ENCODE measurements at places on chromosomes 7 and 10. TPM values are rescaled to one million over a fixed set of nuclear protein-coding genes. Genes with fewer than 3 reads are reported as not detected.
A peak's percentile ranks its signal among the peaks of the same experiment; 100 is the strongest.

The MRLN gene
- not detected for total RNA-seq

The CTAGE6 gene
- total RNA-seq, result 0.17 TPM

The KCNH2 gene
- 4.0 TPM for total RNA-seq

The NPM3 gene
- 98.2 TPM for total RNA-seq

The FAM25A gene
- total RNA-seq, result not detected

The TMEM196 gene
- total RNA-seq, result not detected

The FBXL13 gene
- total RNA-seq, result 0.37 TPM

DNA sequence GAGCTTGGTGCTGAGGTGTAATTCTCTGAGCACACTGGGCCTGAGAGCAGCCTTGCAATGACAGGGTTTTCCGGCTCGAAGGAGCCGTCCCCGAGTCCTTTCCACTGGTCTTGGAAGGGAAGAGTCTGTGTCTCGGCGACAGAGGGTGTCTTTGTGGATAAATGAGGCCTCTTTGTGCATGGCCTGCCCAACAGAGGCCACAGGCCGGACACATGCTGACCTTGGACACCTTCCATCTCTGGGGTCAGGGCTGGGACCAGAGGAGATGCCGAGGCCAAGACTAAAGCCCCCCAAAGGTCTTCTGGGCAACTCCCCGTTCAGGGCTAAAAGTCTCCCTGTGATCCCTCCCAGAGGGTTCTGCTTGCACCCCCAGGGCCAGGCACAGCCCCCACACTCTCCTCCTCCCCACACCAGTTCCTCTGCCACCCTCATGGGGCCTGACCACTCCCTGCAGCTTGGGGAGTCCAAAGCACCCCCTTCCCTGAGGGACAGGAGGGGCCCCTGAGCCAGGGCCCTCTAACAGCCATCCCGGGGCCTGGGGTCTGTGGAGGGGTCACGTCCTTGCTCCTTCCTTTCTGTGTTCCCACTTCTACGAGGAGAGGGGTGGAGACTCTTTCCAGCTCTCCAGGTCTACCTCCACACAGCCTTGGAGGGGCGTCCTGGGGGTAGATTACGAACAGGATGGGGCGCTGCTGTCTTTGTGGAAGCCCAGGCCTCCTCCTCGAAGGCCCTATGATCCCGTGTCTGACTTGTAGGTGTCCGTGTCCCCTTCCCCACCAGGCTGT, 130.6 kb upstream of the FAM20C start:
- DNase-seq, result no peak

- no peak for DNase-seq
Measured at GRCh38 chr10:96301616-96302015, 2.6 kb upstream of the DNTT start.

DNA sequence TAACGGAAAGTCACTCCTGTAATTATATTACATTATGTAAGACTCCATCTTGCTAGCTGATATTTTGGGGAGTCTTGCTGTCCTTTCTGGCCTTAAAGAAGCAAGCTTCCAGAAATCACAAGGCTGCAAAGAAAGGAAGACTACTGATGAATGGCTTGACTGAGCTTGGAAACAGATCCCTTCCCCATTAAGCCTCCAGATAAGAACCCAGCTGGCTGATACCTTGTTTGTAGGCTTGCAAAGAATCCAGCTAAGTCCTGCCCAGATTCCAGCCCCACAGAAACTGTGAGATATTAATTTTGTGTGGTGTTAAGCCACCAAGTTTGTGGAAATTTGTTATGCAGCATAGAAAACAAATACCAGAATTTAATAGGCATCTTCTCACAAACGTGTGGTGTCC, 49.9 kb upstream of the TMEM106B start:
- no peak for DNase-seq

- DNase-seq, result no peak
Measured at GRCh38 chr10:17123961-17124360, 5.7 kb downstream of the CUBN start.

GRCh38 chr7:14899030-14899429, 3.5 kb downstream of the DGKB start:
- peak; percentile 47 for DNase-seq

- no peak for DNase-seq
Measured at GRCh38 chr7:22827563-22827962, 4.9 kb upstream of the TOMM7 start.

DNA sequence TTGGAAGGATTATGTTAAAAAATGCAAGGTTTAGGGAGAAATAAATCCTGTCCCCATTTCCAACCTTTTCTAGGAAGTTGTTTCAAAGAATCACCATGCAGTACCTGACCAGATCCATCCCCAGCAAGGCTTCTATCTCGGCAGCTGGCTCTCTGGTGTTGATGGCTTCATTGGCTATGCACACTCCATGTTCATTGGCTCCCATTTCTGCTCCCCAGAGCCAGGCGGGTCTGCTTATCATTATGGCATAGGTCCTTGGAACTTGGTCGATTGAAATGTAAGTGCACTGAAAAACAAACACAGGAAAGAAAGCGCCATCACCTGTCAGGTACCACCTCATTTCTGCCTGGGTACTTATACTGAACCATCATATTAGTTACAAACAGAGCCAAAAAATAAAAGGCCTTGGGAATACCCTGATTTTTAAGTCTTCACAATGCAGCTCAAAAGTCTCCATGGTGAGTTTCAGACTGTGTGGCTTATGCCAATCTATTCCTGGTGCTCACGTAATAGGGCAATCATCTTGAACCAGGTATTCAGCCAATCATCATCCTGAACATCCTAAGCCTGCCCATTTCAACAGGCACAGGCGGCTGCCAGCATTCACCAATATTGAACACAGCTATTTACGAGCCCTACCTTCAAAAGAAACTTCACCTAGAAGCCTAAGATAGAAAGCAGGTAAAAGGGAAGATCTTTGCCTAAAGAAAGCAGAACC, 34.4 kb downstream of the SCRN1 start:
- DNase-seq, result no peak

DNA sequence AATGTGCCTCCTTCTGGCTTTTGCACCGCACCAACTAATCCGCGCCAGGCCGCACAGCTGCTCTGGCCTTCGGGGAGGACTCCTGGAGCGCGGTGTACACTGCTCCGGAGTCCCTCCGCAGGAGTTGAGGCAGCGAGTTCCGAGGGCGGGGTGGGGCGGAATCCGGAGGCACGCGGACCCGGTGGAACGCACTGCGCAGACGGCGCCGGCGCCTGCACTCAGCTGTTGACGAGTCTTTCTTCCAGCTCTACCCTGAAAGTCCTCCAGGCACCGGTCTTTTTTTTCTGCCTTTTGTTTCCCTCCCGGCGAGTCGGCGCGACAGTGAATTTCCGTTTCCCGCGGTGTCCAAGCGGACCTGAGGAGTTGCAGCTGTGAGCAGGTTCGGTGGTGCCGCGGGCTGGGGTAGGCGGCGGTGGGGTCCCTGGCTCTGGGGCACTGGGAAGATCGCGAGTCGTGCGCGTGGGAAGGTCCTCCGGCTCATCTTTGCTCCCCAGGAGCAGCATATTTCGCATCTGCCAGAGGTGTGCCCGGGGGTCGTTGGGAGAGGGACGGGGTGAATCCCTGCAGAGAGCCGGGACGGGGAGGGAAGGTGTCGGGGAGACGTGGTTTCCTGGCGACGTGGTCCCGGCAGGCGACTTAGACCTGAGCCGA, 44.1 kb downstream of the SFTPD start:
- peak; percentile 75 for DNase-seq

DNA sequence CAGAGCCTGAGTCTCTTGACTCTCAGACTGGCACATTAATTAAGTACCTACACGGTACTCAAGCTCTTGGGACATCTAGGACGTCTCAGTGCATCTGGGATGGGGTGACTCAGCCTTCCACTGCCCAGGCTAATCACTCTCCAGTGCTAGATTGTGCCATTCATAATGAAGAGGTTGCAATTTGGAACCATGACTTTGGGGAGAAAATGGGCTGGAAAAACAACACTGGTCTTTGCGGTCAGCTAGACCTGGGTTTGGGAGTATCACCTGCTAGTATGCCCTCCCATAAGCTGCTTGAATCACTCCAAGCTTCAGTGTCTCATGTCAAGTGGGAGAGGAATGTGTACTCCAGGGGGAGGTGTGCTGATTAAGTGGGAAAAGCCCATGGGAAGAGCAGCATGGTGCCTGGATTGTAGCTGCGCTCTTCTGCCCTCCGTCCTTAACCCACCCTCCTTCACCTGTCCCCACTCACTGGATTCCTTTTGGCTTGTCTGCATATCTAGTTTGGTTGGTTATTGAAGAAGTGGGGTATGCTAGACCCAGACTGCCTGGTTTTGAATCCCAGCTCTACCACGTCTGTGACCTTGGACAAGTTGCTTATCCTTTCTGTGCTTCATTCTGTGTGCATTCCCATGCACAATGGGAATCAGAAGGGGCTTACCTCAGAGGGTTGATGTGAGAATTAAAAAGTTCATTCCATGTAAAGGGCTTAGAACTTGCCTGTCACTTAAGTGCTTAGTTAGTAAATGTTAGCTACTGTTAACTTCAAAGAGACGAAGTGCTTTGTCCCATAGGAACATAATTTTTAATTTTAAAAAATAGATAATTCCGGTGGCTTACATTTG, 3.8 kb downstream of the NFE2L3 start:
- DNase-seq, result no peak

- no peak for DNase-seq
Measured at GRCh38 chr7:55516409-55516808, 55.9 kb downstream of the VOPP1 start.

GRCh38 chr10:132858121-132859081, 72.5 kb upstream of the NKX6-2 start:
- DNase-seq, result no peak

- DNase-seq, result peak; percentile 70
Measured at GRCh38 chr7:97064972-97065587, 40.4 kb upstream of the DLX5 start.

- DNase-seq, result no peak
Measured at GRCh38 chr10:68242051-68242450, 10.1 kb upstream of the ATOH7 start.

GRCh38 chr7:132171130-132171576, 405.1 kb downstream of the PLXNA4 start:
- DNase-seq, result no peak

GRCh38 chr7:146885231-146885630, 768.6 kb downstream of the CNTNAP2 start:
- peak; percentile 73 for DNase-seq

DNA sequence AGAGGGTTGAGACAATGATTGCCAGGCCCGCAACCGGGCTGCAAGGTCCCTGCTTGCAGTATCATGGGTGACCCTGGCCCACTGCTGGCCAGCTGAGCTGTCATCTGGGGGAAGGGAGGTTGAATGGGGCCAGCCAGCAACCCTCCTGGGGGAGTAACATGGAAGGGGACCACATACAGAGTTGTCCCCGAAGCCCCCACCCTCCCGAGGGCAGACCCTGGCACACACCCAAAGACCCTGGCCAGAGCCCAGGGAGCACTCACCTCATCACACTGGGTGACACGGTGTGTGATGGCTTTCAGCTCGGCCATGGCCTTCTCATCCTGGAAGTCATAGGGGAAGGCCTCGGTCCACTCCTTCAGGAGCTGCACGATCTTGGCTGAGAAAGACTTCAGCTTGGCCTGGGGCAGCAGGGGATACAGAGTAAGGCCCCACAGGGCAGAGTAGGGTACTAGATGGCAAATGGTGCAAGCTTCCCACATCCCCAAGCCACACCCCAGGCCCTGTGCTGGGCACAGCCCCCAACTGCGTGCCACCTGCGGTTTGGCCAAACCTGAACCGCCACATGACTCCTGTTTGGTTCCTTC, 63.4 kb downstream of the CSGALNACT2 start:
- no peak for DNase-seq

GRCh38 chr10:6279540-6280267, 77.0 kb downstream of the PFKFB3 start:
- DNase-seq, result peak; percentile 91
